ENCODE measurements at places on chromosomes 6 and 20. TPM values are rescaled to one million over a fixed set of nuclear protein-coding genes. Genes with fewer than 3 reads are reported as not detected.
A peak's percentile ranks its signal among the peaks of the same experiment; 100 is the strongest.

GRCh38 chr6:36769676-36770499, 69.4 kb downstream of the CPNE5 start:
- H3K4me3 ChIP-seq = no peak overlapping the region
- H3K4me1 ChIP-seq = peaks cover 31% of the 10 kb centered on the region
- DNase-seq = no peak

DNA sequence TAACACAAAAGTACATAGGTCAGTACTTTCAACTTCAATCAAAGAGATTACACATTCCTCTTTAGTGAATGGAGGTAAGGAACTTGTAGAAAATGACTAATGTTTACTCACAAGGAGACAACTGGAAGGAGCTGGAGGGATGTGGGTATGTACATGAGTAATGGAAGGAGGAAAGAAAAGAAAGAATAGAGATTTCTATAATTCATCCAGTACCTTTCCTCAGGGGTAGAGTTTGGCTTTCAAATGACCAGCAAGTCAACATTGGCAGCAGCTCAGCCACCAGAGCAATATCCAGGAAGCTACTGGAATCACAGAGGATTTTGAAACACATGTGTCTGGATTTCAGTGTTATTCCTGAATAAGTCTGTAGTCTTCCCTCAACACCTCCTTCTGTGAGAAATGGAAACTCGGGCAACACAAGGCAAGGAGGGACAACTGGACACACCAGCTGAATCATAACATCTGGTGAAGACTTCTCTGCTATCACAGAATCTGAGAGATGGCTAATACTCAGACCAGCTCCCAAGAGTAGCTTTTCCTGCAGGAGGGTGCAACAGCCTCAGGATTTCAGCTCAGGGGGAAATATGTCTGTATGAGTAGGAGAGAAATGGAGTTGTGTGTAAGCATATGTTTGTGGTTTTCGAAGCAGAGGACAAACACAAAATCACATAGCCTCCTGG, 98.8 kb downstream of the HAO1 start:
- H3K27ac ChIP-seq = no peak overlapping the region
- no peak for DNase-seq
- H3K4me3 ChIP-seq = no peak overlapping the region
- H3K4me1 ChIP-seq = no peaks in the 10 kb centered on the region

GRCh38 chr6:29967379-29968010, 25.2 kb downstream of the HLA-A start:
- no peak overlapping the region for H3K27ac ChIP-seq
- DNase-seq = no peak
- peaks cover 10% of the 10 kb centered on the region for H3K27me3 ChIP-seq
- no peaks in the 10 kb centered on the region for H3K36me3 ChIP-seq
- peak overlapping the region; percentile 30 for H3K4me3 ChIP-seq
- peaks cover 38% of the 10 kb centered on the region for H3K4me1 ChIP-seq

GRCh38 chr6:112437058-112437457, 89.9 kb downstream of the RFPL4B start:
- peaks cover 7% of the 10 kb centered on the region for H3K4me1 ChIP-seq
- H3K27me3 ChIP-seq = peaks cover 2% of the 10 kb centered on the region
- no peak overlapping the region for H3K27ac ChIP-seq

DNA sequence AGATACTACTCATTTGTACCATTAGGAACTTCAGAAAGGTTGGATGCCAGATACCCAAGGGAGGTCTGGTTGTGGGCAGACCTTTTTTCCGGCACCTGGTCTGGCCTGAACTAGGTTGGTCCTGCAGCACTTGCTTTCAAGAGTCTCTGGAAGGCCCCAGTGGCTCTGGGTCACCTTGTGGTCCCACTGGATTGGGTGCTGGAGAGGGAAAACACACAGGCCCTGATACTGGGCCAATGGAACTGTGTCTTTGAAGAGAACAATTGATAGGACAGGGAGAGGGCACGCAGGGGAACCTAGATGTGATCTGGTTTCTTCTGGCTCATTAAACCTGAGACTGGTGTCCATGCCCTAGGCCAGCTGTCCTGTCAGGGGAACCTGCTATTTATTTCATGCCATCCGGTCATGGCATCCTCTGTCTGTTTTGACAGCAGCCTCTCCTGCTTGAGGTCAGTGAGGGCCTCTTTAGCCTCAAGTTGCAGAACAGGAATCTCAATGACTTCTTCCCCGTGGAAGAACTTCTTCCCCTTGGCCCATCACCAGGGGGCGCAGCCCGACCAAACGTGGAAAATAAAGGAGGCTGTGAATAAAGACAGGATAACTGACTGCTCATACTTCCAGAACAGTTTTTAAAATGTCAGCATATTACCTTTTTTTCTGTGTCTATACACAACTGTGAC, 25.0 kb downstream of the TAF8 start:
- H3K4me3 ChIP-seq = no peak overlapping the region
- no peaks in the 10 kb centered on the region for H3K27me3 ChIP-seq
- no peak overlapping the region for H3K27ac ChIP-seq
- H3K4me1 ChIP-seq = no peaks in the 10 kb centered on the region

DNA sequence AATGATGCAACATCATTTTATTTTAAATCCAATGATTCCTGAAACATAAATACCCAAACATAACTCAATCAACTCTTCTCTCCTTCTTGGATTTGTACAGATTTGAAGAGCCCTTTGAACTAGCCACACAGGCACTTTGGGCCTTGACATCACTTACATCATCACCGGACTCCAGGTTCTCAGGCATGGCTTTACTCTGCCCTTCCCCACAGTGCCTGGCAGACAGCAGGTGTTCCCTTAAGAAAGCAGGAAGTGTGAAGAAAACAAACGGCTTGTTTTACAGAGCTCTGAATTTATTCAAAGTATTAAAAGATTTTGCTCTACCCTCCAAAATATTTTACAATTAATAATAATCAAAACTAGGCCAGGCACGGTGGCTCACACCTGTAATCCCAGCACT, 54.8 kb upstream of the GCM1 start:
- H3K4me3 ChIP-seq = no peak overlapping the region
- no peaks in the 10 kb centered on the region for H3K27me3 ChIP-seq
- DNase-seq = no peak
- H3K36me3 ChIP-seq = no peaks in the 10 kb centered on the region

- peaks cover 2% of the 10 kb centered on the region for H3K27me3 ChIP-seq
- H3K36me3 ChIP-seq = no peaks in the 10 kb centered on the region
- H3K4me3 ChIP-seq = peak overlapping the region; percentile 47
- peak overlapping the region; percentile 71 for H3K27ac ChIP-seq
Observed at GRCh38 chr20:58293453-58293852, 16.1 kb upstream of the RAB22A start.

DNA sequence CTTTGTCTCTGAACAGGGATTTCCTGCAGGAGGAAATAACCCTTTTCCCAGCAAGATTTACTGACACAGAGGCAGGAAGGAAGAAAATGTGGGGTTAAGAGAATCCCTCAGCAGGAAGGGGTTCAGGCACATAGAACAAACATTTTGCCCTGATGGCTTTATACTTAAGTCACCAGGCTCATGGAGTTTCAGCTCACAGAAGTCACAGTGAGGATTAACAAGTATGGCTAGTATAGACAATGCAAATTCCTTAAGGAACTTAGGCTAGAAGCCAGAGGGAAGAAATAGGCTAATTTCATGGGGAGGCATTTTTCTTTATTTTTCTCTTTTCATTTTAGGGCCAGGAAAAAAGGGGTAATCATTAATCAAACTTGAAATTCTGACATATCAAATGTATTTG, 50.2 kb downstream of the MCHR2 start:
- DNase-seq = no peak
- H3K27me3 ChIP-seq = peaks cover 1% of the 10 kb centered on the region
- no peaks in the 10 kb centered on the region for H3K36me3 ChIP-seq
- no peak overlapping the region for H3K27ac ChIP-seq
- H3K4me3 ChIP-seq = no peak overlapping the region

GRCh38 chr6:145567684-145568252, 167.6 kb downstream of the EPM2A start:
- no peaks in the 10 kb centered on the region for H3K27me3 ChIP-seq
- no peaks in the 10 kb centered on the region for H3K4me1 ChIP-seq
- no peak for DNase-seq
- H3K27ac ChIP-seq = no peak overlapping the region
- H3K36me3 ChIP-seq = no peaks in the 10 kb centered on the region

DNA sequence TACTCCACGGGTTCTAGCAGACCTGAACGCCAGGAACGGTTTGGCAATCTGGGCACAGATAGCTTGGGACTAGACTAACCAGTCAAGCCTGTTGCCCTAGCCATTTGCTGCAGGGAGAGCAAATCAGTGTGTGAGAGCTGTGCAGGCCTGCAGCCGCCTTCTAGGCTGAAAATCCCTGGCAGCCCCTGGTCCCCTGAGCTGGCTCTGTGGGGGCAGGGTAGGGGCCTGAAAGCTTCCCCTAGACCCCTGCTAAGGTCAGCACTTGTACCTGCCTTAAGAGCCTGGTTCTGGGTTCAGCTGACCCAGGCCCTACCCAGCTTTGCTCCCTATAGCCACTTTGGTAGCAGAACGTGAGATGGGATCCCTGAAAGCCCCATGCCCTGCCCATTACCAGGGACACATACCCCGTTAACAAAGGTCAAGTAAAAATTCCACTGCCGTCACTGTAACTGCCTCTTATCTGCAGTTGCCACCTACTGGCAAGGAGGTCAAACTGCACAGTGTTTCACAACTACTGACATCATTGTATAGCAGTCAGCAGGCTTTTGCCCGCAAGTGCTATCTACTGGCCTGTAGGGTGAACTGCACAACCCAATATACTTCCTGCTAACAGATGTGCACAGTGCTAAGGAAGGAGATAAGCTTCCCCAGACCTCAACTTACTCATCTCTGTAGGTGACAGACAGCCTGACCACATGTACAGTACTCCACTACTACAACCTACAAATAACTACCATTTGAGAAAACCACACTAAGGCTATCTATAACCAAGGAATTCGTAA, 95.1 kb upstream of the OLIG3 start:
- DNase-seq = no peak
- H3K4me3 ChIP-seq = no peak overlapping the region
- H3K4me1 ChIP-seq = peaks cover 1% of the 10 kb centered on the region
- peak overlapping the region; percentile 38 for H3K27ac ChIP-seq

DNA sequence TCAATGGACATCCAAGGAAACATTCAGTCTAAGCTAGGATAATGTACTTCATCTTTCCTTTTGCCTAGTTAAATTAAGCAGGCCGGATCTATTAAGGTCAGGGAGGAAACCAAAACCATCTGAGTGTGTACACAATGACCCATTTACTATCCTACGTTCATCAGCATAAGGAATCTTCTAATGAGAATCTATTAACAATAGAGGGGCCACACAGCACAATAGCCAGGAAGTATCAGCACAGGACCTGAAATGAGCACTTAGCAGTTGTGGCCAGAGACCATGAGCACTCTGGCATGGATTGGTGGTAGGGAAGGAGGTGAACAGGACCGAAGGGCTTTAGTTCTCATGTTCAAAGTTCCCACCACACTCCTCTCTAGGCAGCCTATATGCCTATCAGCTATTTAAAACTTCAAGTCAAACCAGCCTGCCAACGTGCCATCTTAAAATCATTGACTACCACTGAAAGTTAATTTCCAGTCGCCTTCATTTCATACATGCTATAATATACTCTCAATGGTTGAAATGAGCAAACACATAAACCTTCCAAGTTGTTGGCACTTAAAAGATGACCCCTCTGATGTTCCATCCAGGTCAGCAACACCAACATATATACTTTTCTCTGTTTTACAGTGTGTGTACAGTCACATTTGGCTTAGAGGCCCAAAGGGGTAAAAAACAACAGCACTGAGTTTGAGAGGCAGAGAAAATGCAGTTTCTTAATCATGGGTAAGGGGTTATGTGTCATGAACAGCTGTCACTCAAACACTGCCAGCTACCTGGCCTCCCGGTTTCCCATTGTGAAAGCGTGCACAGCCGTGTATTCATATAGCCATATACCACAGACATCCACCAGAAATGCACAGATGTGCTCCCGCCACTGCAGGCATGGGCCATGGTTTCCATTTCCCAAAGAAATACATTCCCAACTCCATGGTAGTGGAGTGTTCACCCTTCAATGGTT, 184.3 kb downstream of the TBXT start:
- no peak overlapping the region for H3K4me3 ChIP-seq
- no peaks in the 10 kb centered on the region for H3K36me3 ChIP-seq
- peaks cover 12% of the 10 kb centered on the region for H3K4me1 ChIP-seq
- no peak overlapping the region for H3K27ac ChIP-seq
- DNase-seq = no peak

DNA sequence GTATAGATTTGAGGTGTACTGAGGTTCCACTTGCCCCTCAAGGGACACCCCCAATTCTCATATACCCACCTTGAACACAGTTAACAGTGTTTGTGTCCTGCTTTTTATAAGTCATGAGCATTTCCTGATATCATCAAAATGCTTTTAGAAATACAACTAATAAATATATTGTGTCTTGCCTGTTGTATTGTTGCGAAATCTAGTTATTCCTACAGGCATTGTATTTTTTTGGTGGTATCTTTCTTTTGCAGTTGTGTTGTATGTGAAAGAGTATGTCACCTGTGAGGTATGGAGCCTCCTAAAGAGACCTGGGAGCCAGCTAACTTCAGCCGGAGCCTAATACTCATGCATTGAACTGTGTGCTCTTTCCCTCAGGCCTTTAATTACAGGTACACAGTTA, 40.7 kb downstream of the CDYL start:
- peaks cover 8% of the 10 kb centered on the region for H3K4me1 ChIP-seq
- no peaks in the 10 kb centered on the region for H3K36me3 ChIP-seq
- H3K27ac ChIP-seq = no peak overlapping the region
- H3K4me3 ChIP-seq = no peak overlapping the region
- H3K27me3 ChIP-seq = no peaks in the 10 kb centered on the region
- DNase-seq = no peak

- DNase-seq = no peak
- H3K4me1 ChIP-seq = no peaks in the 10 kb centered on the region
Observed at GRCh38 chr6:39003492-39003891, 45.1 kb upstream of the GLP1R start.

GRCh38 chr6:25156123-25156522, 123.1 kb upstream of the CARMIL1 start:
- no peak for DNase-seq
- H3K4me1 ChIP-seq = no peaks in the 10 kb centered on the region
- no peaks in the 10 kb centered on the region for H3K27me3 ChIP-seq
- H3K27ac ChIP-seq = no peak overlapping the region
- H3K4me3 ChIP-seq = no peak overlapping the region

GRCh38 chr20:45832619-45833018, 980 bp upstream of the SNX21 start:
- H3K27me3 ChIP-seq = no peaks in the 10 kb centered on the region
- no peak overlapping the region for H3K27ac ChIP-seq
- no peaks in the 10 kb centered on the region for H3K36me3 ChIP-seq
- DNase-seq = no peak
- no peaks in the 10 kb centered on the region for H3K4me1 ChIP-seq

Gene MYLK4
- 0.49 TPM for total RNA-seq

Gene DSP
- total RNA-seq = 8.9 TPM

Gene CSTF1
- total RNA-seq = 25.6 TPM

Gene HEY2
- 2.1 TPM for total RNA-seq
